Suprapubic skin (tissue), 4 donors: ENCODE measurements at places on chromosomes 7 and 10. TPM values are rescaled to one million over a fixed set of nuclear protein-coding genes. Genes with fewer than 3 reads are reported as not detected.
A peak's percentile ranks its signal among the peaks of the same experiment; 100 is the strongest.

GRCh38 chr7:141416650-141417270 is 134.4 kb upstream of the AGK start:
- DNase-seq = no peak

- DNase-seq = no peak
These were observed 22.6 kb downstream of the SGPL1 start for GRCh38 chr10:70838270-70838805.

DNA sequence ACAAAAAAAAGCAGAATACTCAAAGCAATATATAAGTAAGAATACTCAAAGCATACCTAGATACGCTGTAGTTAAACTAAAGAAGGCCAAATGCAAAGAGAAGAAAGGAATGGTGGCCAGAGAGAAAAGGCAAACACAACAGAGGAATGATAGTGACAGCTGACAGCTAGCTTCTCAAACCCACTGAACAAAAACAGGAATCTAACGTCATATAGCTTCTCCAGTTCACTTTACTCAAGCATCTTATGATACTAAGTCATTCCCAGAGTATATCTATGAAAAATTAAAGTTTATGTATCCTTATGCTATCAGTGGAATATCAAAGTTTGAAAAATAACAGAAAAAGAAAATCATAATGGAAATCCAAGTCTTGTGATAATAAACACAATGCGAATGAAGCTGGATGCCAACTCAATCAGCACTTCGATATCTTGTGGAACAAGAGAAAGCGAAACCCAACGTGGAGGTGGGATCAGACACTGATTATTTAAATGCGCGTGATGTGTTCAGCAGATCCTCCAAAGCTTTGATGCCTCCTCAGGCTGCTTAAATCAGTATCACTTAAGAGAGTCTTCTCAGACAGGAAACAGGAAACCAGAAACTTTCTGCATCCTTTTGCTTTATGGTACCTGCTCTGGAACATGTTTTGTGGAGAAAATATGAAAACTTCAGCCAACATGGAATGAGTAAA is 102.8 kb downstream of the PIP4K2A start:
- no peak for DNase-seq

DNA sequence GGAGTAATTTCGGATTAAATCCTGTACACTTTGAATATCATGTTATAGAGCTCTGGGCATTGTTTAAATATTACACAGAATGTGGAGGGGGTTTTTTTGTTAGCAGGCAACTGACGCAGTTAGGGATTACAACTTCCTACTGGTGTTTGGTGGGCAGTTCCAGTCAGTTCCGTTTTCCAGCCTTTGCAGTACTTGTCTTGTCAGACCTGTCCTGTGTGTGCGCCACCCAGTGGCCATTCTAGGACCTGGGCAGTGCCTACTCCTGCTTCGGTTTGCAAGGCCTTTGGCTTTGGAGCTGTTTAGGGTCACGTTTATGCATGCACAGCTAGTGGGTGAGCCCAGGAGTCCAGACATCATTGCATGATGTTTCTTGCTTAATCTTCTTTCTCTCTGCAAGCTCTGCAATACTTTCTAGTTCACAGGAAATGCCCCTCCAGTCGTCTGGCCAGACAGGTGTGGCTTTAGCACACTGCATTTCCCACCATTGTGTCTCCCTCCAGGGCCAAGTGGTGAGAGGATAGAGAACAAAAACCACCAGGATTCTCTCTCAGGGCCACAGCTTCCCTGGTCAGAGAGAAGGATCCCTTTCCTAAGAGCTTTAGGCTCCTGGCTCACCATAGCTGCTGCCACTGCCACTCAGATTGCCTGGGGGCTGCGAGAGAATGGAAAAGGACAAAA is 96.5 kb upstream of the TARP start:
- peak; percentile 91 for DNase-seq

The WEE2 gene
- not detected for total RNA-seq

The ZNF365 gene
- 2.5 TPM for total RNA-seq
